Activated CD8-positive, alpha-beta T cell treated with anti-CD3 and anti-CD28 coated beads for 36 hours (primary cell): ENCODE measurements at places on chromosomes 4 and X. TPM values are rescaled to one million over a fixed set of nuclear protein-coding genes. Genes with fewer than 3 reads are reported as not detected.

- no peak for DNase-seq
These were observed 12.8 kb upstream of the STBD1 start for GRCh38 chr4:76293772-76294171.

DNA sequence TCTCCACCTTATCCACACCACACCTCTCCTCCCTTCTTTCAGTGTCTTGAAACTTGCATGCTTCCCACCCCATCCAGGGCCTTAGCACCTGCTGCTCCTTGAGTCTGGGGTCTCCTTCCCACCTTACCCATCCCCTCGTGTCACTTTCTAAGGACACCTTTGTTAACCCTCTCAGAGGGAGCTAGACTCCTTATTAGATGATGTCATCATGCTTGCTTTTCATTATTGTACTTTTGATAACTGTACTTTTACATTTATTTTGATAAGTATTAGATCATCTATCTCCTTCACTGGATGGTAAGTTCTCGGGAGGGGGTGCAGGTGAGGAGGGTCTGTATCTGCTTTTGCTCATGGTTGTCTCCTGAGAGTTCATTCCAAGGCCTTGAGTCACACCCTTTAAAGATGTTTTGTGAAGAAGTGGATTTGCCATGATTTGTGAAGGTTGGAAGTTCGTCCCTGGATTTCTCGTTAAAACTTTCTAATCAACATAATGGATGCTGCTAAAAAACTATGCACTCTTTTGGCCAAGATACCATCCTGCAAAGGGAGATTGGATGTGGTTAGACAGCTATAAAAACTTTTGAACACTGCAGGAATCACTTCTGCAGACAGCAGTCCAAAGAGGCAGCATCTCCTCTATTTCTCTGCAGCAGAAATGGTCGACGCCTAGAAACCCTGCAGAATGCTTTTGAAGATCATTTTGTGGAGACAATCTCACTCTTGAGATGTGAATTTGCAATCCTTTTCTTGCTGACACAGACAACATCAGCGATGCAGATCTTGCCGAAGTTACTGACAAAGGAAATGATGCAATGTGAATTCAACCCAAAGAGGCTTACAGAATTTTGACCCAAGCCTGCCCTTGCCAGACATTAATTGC is 69.6 kb downstream of the ENPP6 start:
- no peak for DNase-seq

DNA sequence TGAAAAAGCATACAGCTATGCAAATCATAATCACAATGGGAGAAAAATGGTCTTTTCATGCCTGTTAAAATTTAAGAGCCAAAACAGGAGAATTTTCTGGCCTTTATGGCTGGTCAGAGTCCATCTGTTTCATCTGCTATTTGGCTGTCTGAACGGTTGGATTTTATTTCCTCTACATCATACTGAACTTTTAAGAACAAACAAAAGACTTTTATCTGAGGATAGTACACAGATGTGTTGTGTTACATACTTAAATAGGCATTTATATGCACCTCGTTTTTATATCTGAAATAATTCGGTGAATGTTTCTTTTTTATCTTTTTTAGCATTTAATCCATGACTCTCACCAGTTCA is 18.0 kb upstream of the WWC2 start:
- DNase-seq, result no peak

- no peak for DNase-seq
These were observed 818.4 kb downstream of the ADGRL3 start for GRCh38 chr4:62018537-62018936.

GRCh38 chr4:8063974-8064563 is 94.5 kb downstream of the ABLIM2 start:
- no peak for DNase-seq

CTAG2 gene
- total RNA-seq, result not detected

FGF5 gene
- not detected for total RNA-seq

PRDM5 gene
- total RNA-seq, result 0.51 TPM

- no peak for DNase-seq
These were observed 615.0 kb downstream of the FAM133A start for GRCh38 chrX:94288972-94289371.

NSG1 gene
- total RNA-seq, result 6.6 TPM

SPINK2 gene
- total RNA-seq, result 0.81 TPM

CYLC1 gene
- not detected for total RNA-seq

GRCh38 chr4:12586242-12587006 is 897.7 kb downstream of the RAB28 start:
- no peak for DNase-seq

GRCh38 chr4:81505004-81505598 is 33.4 kb upstream of the RASGEF1B start:
- peak; percentile 83 for DNase-seq

DNA sequence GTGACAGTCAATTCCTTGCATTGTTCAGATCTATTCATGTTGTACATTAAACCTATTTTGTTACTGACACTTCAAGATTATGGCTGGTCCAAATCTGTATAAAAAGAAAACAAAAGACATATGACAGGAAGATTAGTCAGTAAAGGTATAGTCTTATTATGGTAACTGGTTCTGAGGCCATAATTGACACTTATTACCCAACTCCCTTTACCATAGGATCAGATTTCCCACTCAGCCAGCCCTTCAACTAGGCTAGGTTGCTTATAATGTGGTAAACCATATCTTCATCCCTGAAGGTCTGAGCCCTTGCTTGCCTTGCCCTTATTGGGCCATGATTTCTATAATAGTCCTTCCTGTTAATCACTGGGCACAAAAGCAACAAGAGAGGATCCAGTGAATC is 289.6 kb downstream of the CXXC4 start:
- DNase-seq, result no peak

- DNase-seq, result no peak
These were observed 42.8 kb downstream of the PCGF3 start for GRCh38 chr4:748461-748860.

IL15 gene
- 2.3 TPM for total RNA-seq

- no peak for DNase-seq
These were observed 1.9 kb downstream of the ANK2 start for GRCh38 chr4:113051361-113051760.

GRCh38 chr4:99722006-99722405 is 64.4 kb upstream of the C4orf54 start:
- DNase-seq, result no peak

LRIT3 gene
- total RNA-seq, result 0.13 TPM

DNA sequence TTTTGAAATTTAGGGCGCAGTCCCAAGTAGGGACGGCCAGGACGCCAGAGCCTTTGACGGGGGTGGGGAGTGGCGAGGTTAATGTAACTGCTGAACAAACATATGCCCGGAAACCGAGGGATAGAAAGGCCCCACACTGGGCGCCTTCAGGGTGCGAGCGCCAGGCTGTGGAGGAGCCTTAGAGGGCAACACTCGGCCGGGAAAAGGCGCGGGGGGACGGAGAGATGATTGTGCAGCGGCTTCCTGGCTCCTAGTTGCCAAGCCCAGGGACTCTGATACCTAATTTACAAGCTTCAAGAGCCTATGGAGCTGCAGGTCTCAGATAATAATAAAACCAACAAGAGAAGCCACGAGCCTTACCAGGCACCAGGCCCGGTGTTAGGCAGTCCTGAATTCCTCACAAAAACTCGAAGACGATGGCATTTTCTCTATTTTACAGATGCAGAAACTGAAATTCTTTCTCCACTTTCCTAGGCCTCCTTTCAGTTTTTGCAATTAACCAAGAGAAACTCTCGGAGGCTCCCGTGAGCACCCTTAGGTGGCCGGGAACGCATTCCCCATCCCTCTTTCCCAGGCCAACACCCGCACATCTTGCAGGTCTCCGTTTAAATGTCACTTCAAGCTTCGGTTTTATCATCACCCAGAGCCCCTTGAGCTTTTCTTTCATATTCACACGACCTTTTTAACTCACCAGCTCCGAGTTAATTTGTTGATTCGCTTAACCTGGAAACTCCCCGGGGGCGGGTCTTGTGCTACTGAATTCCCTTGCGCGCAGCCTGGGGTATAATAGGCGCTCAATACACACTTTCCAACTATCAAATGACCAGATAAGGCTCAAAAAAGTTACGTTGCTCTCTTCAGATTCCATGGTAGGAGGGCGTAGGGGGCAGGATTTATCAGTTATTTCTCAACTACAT is 6.4 kb upstream of the GSX2 start:
- peak; percentile 76 for DNase-seq

DNA sequence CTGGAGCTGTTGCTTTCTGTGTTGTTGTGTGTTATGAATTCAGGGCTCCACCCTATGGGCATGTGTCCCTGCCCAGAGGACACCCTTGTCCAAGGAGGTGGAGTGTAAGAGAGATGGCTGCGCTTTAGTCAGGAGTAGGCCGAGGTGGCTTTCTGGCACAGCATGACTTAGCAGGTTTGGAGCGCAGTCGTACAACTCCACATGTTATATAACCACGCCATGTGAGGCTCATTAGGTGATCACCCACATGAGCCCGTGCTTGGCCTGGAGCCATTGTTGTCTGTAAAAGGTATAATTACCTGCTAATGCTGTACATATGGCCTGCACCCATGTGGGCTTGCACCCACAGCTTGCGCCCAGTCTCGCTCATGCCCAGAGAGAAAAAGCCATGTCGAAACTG is 15.8 kb upstream of the ANAPC4 start:
- no peak for DNase-seq

DNA sequence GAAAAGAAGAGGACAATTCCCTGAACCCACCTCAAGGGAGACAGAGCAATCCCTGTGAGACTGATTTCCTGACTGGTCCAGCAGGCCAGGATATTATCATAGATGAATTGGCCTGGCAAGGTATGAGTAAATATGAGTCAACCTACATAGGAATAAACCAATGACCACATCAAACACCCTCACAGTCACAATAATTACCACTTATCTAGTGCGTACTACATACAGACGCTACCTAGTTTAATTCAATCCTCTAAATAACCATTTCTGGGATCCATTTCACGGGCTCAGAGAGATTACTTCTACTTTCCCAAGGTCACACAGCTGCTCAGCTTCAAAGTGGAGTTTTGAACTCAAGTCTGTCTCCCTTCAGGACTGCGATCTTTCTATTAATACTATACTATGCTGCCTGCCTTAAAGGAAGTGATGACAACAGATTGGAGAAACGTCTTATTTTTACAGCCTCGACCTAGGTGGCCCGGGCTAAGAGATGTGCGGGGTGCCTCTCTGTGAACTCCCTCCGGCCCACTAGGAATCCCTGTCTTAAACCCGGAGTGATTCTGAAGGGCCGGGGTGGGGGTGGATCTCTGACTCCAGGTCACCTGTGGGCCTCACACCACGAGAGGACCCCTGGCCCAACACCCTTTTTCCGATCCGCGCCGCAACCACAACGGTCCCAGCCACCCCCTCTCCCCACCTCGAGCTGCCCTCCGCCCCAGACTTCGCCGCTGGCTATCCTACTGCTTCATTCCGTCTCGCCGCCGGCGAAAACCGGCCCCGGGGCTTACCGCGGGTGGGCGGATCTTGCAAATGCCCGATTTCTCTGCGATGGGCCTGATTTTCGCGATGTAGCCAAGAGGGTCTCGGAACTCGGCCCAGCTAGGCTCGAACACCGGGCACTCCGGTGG is 800 bp downstream of the KDM5C start:
- peak; percentile 7 for DNase-seq

GRCh38 chr4:24952667-24953066 is 39.8 kb upstream of the CCDC149 start:
- DNase-seq, result no peak

- DNase-seq, result no peak
These were observed 214.0 kb downstream of the HS6ST2 start for GRCh38 chrX:132744470-132744869.

- DNase-seq, result no peak
These were observed 217.7 kb upstream of the CENPE start for GRCh38 chr4:103415801-103416200.

- DNase-seq, result no peak
These were observed 330.8 kb upstream of the KLF3 start for GRCh38 chr4:38333219-38333618.

GRCh38 chr4:141127884-141128283 is 5.4 kb downstream of the RNF150 start:
- no peak for DNase-seq

DNA sequence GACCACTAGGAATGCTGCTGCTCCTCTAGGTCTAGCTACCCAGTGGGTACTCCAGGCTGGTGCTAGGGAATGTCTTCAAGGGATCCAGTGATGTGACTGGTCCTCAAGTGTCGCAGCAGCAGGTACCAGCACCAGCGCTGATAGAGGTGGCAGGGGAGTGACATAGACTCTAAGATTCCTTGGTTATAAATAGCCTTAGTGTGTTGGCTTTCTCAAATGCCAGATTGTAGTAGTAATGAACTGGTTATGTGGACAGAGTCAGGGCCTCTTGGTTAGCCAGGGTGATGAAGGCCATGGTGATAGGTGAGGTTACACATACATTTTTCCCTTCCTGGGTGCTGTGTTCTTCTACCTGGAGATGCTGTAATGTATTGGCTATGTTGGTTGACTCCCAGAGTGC is 38.3 kb downstream of the DCLK2 start:
- DNase-seq, result no peak

GRK4 gene
- 2.8 TPM for total RNA-seq

DNA sequence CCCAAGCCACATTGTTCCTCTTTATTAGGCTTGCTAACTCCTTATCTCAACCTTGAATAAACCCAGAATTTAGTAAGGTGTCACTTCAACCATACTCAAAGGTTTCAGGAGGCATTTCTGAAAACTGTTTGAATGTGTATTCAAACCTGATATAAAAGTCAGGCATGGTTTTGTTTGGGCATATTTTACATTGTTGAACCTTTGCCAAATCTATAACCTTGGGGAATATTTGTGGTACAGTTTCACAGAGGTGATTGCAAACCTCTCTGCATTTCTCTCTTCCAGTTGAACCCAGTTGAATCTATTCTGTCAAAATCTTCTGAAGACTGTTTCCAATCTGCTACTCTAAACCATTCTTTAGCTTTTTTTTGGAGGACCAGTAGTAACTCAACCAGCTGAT is 409.0 kb downstream of the TECRL start:
- DNase-seq, result no peak
